ENCODE measurements at places on chromosomes 12 and 14.

GRCh38 chr12:104652358-104652757, 195.6 kb downstream of the CHST11 start:
- DNase-seq, result no peak

DNA sequence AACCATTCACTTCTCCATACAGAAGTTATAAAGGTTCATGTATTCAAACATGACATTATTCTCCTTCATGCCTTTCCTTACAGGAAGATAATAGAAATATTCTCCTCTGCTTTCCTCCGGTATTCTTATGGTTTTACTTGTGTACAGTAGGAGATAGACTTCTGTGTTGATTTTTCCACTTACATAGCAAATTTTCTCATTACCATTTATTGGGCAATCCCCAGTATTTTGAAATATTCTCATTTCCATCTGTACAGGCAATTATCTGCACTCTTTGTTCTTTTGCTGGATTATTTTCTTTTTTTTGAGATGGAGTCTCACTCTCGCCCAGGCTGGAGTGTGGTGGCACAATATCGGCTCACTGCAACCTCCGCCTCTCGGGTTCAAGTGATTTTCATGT, 11.0 kb downstream of the PXMP2 start:
- DNase-seq, result no peak

DNA sequence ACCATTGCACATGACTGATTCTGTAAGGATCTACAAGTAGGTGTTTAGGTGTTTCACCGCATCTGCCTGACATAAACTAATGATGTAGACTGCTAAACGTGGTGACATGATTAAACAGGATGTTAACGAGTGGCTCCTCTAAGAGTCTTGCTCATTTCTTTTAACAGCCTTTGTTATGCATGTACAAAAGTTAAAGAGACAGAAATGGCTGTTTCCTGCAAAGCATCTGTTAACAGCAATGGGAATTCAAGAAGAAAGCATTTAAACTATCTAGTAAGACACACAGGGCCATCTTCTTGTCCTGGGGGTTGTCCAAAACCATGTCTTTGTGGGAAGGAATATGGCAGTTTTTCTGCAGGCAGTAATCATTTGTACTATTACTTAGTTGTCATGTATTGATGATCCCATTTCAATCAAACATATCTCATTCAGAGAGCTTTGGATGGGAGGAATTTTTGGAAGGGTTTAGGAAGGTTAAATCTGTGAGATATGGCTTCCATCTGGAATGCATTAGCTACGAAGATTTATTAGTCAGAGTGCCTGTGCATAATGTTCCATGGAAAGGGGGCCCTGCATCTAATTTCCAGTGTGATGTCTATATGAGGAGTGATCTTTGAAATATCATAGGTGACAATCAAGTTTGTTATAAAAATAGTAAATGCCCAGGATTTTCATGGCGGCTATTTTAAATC, 495.1 kb downstream of the EGLN3 start:
- DNase-seq, result no peak

- no peak for DNase-seq
These were observed 10.8 kb downstream of the TIGAR start for GRCh38 chr12:4331842-4332241.

DNA sequence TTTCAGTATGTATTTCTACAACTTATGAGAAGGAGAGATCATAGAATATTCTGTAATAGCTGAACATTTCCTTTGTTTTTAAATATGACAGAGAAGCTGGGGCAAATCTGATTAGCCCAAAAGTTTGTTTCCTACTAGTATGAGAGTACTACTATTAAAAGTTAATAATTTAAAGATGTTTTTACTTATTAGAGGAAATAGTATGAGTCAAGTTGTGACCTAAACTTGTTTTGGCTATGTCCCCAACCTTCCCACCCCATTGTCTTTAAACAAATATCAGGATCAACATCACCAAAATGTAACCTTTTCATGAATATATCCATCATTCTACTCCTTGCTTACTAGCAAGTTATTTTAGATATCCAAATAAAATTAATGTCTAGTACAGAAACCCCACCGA, 10.5 kb downstream of the GNPNAT1 start:
- no peak for DNase-seq
